H1 (cell line): ENCODE measurements at places on chromosomes 13 and 19. TPM values are rescaled to one million over a fixed set of nuclear protein-coding genes. Genes with fewer than 3 reads are reported as not detected.

Gene FCAR
- not detected in 2 replicates for total RNA-seq

DNA sequence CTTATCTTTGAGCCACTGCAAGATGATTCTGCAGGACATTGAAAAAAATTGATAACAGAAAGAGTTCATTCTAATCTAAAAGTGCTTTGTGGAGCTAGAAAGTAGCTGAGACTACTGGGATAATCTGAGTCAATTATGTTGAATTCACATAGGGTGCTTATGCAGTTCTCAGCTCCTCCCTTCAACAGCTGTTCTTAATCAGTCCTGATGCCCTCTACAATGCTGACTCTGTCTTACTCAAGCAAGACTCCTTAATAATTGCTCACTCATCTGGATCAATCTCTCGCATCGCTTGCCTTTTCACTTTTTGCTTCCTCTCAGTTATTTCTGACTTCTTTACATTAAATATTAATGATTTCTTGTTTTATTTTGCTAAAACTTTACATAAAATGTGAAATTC, 182.1 kb downstream of the PCDH17 start:
- no peaks in the 10 kb centered on the region for H3K36me3 ChIP-seq
- H3K4me1 ChIP-seq, result no peaks in the 10 kb centered on the region
- no peaks in the 10 kb centered on the region for H3K27me3 ChIP-seq
- no peak for DNase-seq

GRCh38 chr19:17505223-17505622, 6.2 kb upstream of the PGLS start:
- no peak overlapping the region for H3K27ac ChIP-seq
- no peak overlapping the region for H3K4me3 ChIP-seq
- H3K27me3 ChIP-seq, result no peaks in the 10 kb centered on the region
- H3K36me3 ChIP-seq, result no peaks in the 10 kb centered on the region

DNA sequence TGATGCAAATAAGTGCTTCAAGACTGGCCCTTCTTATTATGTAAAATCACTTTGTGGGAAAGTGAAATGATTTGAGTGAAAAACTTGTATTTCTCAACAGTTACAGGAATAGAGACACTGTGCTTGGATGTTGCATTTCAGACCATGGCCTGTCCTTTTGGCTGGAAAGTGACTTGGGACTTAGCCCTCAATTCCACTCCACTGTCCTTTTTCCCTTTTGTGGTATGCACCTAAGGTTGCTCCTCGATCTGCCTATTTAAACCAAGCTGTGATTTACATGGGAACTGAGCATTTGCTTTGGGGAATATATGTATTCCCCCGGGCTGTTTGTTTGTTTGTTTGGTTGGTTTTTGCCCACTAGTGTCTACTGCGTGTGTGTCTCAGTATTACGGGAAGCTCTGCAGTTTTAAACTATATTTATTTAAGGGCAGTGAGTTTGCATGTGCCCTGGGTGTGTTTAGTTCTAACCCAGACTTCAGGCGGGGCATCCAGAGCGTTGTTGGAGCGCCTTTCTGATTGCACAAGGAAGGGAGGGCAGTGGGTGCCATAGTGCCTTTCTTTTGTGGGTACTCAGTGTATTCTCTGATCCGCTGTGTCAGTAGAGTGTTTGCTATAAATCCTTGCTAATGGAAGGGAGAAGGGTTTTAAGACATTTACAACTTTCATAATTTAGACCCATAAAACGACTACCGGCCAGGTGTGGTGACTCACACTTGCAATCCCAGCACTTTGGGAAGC, 18.2 kb upstream of the RNF113B start:
- no peaks in the 10 kb centered on the region for H3K27me3 ChIP-seq
- peak overlapping the region; percentile 24; the same call in 1 of the 2 replicates for H3K27ac ChIP-seq
- peaks cover 2% of the 10 kb centered on the region for H3K4me1 ChIP-seq
- no peak overlapping the region for H3K4me3 ChIP-seq
- no peak for DNase-seq

- no peak overlapping the region for H3K4me3 ChIP-seq
- H3K4me1 ChIP-seq, result no peaks in the 10 kb centered on the region
- H3K27me3 ChIP-seq, result no peaks in the 10 kb centered on the region
- H3K27ac ChIP-seq, result no peak overlapping the region
- DNase-seq, result no peak
Observed at GRCh38 chr13:27523346-27524073, 73.1 kb upstream of the MTIF3 start.

Gene GARIN5B
- not detected in 2 replicates for total RNA-seq

- H3K4me3 ChIP-seq, result no peak overlapping the region
- no peaks in the 10 kb centered on the region for H3K4me1 ChIP-seq
- no peaks in the 10 kb centered on the region for H3K36me3 ChIP-seq
- no peaks in the 10 kb centered on the region for H3K27me3 ChIP-seq
Observed at GRCh38 chr13:77300176-77301037, 26.5 kb downstream of the MYCBP2 start.

Gene DLEU7
- 4.9 and 5.4 TPM in 2 replicates for total RNA-seq

Gene EDNRB
- 67.6 and 73.2 TPM in 2 replicates for total RNA-seq

DNA sequence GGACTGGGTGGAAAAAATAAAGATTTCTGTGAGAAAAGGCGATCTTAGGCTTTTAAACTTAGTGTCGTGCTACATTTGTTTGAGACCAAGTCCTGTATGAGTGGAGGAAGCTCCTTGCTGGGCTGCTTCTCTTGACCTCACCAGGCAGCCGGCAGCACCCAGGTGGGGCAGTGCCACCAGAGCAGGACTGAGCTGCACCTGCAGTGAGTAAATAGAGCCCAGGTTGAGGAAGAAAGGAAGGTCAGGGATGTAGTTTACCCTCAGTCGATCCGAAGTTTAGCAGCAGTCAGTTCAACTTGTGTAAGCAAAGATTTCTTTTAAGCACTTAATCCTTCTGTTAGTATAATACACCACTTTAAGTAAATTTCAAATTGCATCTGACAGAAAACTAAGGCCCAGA, 13.6 kb downstream of the HNRNPM start:
- no peaks in the 10 kb centered on the region for H3K27me3 ChIP-seq
- H3K4me3 ChIP-seq, result no peak overlapping the region
- H3K4me1 ChIP-seq, result peaks cover 14% of the 10 kb centered on the region
- no peak for DNase-seq
- peaks cover 23% of the 10 kb centered on the region for H3K36me3 ChIP-seq

DNA sequence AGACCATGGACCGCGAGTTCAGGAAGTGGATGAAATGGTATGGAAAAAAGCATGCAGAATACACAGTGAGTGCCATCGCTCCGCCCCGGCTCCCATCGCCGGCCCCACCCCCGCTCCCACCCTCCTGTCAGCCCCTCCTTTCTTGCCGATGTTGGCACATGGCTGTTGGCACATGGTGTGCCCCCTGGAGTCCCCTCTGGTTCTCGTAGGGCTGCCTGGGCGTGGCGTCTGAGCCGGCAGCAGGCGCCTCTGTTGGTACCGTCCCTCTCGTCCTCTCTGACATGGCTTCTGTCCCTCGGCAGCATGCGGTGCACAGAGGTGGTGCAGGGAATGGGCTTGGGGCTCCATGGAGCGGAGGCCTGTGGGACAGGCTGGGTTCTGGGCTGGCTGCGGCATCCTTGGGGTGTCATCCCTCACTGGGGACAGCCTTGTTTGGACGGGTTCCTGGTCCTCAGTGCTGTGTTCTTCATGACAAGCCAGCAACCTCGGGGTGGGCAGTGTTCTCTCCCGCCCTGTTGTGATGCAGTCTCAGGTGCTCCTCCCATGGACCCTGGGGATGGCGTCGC, 30.9 kb downstream of the DOT1L start:
- H3K4me1 ChIP-seq, result no peaks in the 10 kb centered on the region
- DNase-seq, result no peak
- H3K27me3 ChIP-seq, result no peaks in the 10 kb centered on the region
- H3K4me3 ChIP-seq, result no peak overlapping the region
- H3K27ac ChIP-seq, result no peak overlapping the region
- H3K36me3 ChIP-seq, result peaks cover 3% of the 10 kb centered on the region; the same call in 1 of the 2 replicates

- H3K4me1 ChIP-seq, result no peaks in the 10 kb centered on the region
- no peak overlapping the region for H3K4me3 ChIP-seq
- no peaks in the 10 kb centered on the region for H3K27me3 ChIP-seq
- H3K27ac ChIP-seq, result no peak overlapping the region
- H3K36me3 ChIP-seq, result no peaks in the 10 kb centered on the region
Observed at GRCh38 chr13:79237981-79238380, 168.1 kb downstream of the RBM26 start.

GRCh38 chr19:42076380-42076944, 496 bp downstream of the ZNF574 start:
- no peak for DNase-seq
- peak overlapping the region; percentile 91 for H3K4me3 ChIP-seq
- H3K4me1 ChIP-seq, result no peaks in the 10 kb centered on the region
- H3K27me3 ChIP-seq, result no peaks in the 10 kb centered on the region
- H3K27ac ChIP-seq, result peak overlapping the region; percentile 74; the same call in 1 of the 2 replicates

GRCh38 chr13:70864731-70865130, 756.5 kb upstream of the KLHL1 start:
- no peaks in the 10 kb centered on the region for H3K4me1 ChIP-seq
- H3K27ac ChIP-seq, result no peak overlapping the region
- DNase-seq, result no peak

DNA sequence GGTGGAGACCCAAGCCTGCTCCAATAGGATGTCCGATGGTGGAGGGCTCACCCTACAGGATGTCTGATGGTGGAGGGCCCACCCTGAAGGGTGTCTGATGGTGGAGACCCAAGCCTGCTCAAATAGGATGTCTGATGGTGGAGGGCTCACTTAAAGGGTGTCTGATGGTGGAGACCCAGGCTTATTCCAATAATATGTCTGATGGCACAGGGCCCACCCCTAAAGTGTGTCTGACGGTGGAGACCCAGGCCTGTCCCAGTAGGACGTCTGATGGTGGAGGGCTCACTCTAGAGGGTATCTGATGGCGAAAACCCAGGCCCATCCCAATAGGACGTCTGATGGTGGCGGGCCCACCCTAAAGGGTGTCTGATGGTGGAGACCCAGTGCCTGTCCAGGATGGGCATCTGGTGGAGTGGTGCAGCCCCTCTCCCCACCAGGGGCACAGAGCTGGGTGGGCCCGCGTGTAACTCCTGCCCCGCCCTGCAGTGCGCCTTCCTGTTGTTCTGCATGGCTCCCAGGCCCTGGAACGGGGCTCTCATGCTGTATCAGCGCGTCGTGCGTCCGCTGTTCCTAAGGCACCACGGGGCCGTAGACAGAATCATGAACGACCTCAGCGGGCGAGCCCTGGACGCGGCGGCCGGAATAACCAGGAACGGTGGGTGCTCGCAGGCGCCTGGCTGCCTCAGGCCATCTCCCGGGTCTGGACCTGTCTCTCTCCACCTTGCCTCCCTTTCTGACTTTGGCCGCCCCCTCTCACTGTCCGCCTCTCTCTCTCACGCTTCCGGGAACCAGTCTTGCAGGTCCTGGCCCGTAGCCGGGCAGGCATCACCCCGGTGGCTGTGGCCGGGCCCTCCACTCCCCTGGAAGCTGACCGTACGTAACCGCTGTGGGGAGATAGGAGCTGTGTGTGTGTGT, 5.1 kb downstream of the REEP6 start:
- H3K4me1 ChIP-seq, result no peaks in the 10 kb centered on the region; the same call in 1 of the 2 replicates
- peaks cover 12% of the 10 kb centered on the region for H3K27me3 ChIP-seq
- H3K27ac ChIP-seq, result no peak overlapping the region
- H3K36me3 ChIP-seq, result no peaks in the 10 kb centered on the region
- no peak overlapping the region for H3K4me3 ChIP-seq
- no peak for DNase-seq

- no peak overlapping the region for H3K4me3 ChIP-seq
- no peaks in the 10 kb centered on the region for H3K27me3 ChIP-seq
- no peaks in the 10 kb centered on the region for H3K4me1 ChIP-seq
Observed at GRCh38 chr13:113058988-113059850, 46.4 kb upstream of the F7 start.

DNA sequence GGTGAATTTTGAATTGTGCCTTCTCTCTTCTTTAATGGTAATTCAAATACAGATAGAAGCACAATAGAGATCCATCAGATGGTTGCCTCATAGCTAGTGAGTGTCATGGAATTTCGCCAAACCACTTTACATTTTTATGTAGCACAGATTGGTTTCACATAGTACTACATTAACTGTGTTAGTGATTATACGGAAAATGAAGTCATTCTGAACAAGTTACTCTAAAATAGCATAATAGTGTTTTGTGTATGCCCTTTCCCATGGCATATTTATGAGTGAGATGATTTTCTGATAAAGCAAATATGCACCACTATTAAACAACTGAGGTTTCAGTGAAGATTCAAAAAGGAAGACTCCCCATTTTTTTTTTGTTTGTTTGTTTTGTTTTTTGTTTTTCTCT, 1623.5 kb downstream of the PCDH9 start:
- no peaks in the 10 kb centered on the region for H3K36me3 ChIP-seq
- H3K27ac ChIP-seq, result no peak overlapping the region
- DNase-seq, result no peak
- H3K4me1 ChIP-seq, result no peaks in the 10 kb centered on the region
- no peaks in the 10 kb centered on the region for H3K27me3 ChIP-seq

Gene MBD3L2B
- not detected in 2 replicates for total RNA-seq

Gene C19orf81
- total RNA-seq, result 11.7 and 14.2 TPM in 2 replicates
